Posterior cingulate gyrus (tissue), 11 donors: ENCODE measurements at places on chromosomes 2 and 18.

DNA sequence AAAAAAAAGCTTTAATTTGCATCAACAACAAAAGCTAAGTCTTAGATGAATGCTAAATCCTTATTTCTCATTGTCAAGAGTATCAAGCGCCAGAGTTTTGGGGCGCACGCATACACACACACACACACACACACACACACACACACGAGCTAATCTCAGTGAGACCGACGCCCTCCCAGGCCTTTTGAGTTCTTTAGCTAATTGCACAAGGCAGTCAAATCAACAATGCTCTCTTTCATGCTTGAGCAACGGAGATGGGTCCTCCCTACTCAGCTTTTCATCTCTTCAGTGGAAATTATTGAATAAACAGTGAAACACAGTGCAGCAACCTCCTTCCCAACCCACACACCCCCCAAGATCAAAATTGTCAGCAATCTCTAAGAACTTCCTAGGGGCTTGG is 19.2 kb downstream of the GKN1 start:
- no peak for DNase-seq

- DNase-seq, result no peak
Observed at GRCh38 chr18:74139888-74140287, 7.7 kb downstream of the FBXO15 start.

DNA sequence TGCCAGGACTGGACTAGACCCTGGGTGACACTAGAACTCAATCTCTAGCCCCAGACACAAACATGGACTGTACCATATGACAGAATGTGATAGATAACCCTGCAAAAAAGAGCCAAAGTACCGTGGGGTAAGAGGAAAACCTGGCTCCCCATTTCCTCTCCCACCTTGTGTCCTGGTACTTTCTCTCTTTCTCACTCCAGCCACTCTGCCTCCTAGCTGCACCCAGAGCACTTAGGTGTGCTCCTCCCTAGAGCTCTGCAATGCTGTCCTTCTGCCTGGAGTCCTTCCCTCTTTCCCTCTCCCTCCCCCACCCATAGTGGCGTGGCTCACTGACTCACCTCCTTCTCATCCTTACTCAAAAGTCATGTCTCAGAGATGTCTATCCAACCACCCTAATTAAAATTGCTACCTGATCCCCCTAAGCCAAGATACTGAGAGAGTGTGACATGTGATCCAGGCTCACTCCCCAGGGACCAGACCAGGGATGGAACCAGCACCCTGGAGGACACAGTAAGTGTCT is 171.3 kb downstream of the LOXHD1 start:
- no peak for DNase-seq

DNA sequence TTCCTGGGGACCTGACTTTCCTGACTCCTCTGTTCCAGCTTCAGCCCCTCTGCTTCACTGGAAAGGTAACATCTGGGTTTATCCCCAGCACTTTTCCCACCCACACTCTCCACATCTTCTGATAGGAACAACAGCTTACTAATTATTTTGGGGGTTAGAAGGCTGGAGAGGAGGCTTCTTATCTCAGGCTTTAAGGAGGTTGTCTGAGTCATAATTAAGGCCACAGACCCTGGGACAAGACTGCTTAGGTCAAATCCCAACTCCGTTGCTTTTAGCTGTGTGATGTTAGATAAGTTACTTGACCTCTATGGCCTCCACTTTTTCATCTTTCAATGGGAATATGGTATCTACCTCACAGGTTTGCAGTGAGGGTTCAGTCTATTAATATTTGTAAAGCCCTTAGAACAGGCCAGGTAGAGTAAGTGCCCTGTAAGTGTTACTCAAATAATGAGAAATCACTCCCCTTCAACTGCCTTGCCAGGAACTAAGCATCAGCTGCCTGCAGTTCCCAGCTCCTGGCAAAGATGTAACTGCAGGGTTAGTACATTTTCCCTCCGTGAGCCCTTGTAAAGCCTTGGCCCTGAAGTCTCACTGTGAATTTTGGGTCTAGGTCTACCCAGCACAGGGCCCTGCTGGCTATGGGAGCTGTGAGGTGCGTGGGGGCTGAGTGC is 123.6 kb downstream of the MTX2 start:
- DNase-seq, result no peak

GRCh38 chr2:151111599-151112278 is 149.9 kb downstream of the RBM43 start:
- DNase-seq, result no peak

GRCh38 chr18:73235921-73236320 is 368.1 kb upstream of the NETO1 start:
- no peak for DNase-seq

DNA sequence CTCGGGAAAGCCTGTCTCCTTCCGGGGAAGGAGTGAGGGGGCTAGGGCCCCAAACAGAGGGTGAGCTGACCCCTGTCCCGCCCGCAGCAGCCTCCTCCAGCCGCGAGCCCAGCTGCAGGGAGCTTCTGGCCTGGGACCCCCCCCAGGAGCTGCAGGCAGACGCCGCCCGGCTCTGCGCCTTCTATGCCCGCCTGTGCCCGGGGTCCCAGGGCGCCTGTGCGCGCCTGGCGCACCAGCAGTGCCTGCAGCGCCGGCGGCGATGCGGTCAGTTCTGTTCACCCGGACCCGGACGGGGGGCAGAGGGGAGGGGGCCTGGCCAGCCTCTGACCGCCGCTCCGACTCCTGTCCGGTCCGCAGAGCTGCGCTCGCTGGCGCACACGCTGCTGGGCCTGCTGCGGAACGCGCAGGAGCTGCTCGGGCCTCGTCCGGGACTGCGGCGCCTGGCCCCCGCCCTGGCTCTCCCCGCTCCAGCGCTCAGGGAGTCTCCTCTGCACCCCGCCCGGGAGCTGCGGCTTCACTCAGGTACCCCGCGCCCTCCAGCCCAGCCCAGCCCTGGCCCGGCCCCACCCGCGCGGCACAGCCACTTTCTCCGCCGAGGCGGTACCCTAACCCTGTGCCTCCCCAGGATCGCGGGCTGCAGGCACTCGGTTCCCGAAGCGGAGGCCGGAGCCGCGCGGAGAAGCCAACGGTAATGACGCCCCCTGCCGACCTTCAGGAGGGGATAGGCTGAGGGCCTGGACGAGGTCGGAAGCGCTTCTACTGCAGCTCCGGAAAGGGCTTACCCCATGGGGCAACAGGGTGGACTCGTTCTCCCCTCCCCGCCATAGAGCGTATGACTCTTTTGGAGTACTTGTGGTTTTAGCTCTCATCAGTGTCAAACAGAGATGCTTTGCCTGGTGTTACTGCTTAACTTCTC is 2.0 kb upstream of the CHRND start:
- DNase-seq, result peak; percentile 49

DNA sequence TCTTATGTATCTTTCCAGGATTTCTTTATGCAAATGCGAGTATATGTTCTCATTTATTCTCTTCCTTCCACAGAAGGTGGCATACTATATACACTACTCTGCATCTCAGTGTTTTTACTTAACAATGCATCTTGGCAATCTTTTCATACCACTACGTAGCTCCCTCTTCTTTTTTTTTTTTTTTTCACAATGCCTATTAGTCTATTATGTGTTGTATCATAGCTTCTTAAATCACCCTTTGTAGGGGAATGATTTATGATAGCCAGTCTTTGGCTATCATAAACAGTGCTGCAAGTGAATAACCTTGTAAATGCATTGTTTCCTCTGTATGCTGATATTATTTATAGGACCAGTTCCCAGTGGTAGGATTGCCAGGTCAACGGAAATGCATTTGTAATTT is 204.2 kb downstream of the BABAM2 start:
- no peak for DNase-seq

- DNase-seq, result no peak
Observed at GRCh38 chr18:30406728-30407127, 635.8 kb downstream of the DSC3 start.

DNA sequence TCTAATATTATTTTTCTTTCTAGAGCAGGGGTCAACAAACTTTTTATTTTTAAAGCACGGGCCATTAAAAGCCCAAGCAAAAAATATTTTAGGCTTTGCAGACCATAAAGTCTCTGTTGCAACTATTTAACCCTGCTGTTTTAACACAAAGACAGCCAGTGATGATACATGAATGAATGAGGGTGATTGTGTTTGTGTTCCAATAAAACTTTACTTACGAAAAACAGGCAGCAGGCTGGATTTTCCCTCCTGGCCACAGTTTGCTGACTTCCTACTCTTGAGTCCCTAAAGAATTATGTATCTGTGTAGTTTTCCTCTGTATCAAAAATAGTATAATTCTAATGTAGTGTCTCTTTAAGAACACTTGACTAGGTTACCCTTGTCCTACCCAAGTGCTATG is 402.0 kb downstream of the ADCYAP1 start:
- DNase-seq, result no peak

DNA sequence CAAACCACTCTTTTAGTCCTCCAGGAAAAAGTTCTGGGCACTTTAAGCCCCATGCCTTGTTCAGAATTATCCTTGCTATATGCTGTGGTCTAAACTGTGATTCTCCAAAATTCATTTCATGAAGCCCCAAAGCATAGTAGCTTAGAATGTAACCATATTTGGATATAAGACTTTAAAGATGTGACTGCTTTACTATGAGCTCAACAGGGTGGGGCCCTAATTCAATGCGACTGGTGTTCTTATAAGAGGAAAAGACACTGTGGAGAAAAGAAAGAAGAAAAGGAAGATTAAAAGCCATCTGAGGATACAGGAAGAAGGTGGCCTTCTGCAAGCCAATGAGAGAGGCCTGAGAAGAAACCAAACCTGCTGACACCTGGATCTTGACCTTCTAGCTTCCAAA is 174.8 kb downstream of the GALNT13 start:
- DNase-seq, result no peak
